ENCODE measurements at places on chromosomes 4 and X. TPM values are rescaled to one million over a fixed set of nuclear protein-coding genes. Genes with fewer than 3 reads are reported as not detected.

MAGEA6 gene
- 0.57 TPM for total RNA-seq

DNA sequence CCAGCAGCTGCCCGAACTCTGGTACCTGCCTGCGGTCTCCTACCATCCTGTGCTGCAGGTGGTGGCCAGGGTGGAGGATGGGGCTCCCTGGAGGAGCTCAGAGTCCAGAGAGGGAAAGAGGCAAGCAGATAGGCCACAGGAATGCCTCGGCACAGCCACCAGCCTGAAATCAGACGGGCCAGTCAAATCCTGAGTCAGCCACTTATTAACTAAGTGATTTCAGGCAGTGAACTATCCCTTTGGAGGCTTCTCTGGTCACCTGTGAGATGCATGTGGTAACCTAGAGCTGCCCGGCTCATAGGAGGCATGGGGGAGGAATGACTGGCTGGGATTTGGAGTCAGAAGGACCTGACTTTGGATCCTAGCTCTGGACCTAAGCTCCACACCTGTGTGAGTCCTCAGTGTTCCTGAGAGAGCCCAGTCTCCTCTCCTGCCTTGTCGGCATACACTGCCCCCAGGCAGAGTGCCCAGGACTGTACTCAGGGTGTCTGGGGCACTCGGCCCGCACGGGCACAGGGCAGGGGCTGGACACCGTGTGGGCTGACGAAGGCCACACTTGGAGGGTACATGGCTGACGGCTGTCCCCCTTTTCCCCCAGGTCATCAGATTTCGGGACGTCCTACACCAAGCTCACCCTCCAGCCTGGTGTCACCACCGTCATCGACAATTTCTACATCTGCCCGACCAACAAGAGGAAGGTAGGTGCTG, 96.4 kb upstream of the PSAPL1 start:
- H3K4me1 ChIP-seq, result no peaks in the 10 kb centered on the region
- DNase-seq, result no peak
- H3K36me3 ChIP-seq, result no peaks in the 10 kb centered on the region
- H3K27me3 ChIP-seq, result no peaks in the 10 kb centered on the region

DNA sequence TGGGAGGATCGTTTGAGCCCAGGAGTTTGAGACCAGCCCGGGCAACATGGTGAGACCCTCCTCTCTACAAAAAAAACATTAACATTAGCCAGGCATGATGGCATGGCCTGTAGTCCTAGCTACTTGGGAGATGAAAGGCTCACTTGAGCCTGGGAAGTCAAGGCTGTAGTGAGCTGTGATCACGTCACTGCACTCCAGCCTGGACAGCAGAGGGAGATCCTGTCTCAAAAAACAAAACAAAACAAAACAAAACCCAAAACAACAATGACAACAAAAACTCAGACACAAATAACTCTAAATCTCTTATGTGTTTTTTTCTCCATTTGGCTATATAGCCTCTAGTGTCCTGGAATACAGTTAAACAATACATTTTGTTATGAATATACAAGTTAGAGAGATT, 127.3 kb upstream of the STK26 start:
- H3K4me1 ChIP-seq, result no peaks in the 10 kb centered on the region
- no peak for DNase-seq
- H3K4me3 ChIP-seq, result no peak overlapping the region
- no peak overlapping the region for H3K27ac ChIP-seq
- peaks cover 5% of the 10 kb centered on the region for H3K27me3 ChIP-seq

DNA sequence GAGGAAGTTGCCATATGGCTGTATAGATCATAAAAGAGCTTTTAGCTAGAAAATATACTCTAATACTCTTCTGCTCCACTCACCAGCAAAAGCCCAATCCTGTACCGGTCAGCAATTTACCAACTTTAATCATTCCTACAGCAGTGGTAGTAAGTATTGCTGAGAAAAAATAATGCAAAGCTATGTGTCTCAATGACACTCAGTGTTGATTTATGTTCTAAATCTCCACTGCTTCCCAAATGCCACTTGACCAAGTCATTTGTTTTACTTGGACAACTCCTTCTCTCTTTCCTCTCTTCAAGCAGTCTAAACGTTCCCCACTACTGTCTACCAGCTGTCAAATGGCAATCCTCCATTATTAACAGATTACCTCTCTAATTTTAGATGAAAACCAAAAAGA, 201.8 kb upstream of the GK2 start:
- no peaks in the 10 kb centered on the region for H3K36me3 ChIP-seq
- H3K4me3 ChIP-seq, result no peak overlapping the region
- no peak overlapping the region for H3K27ac ChIP-seq
- no peaks in the 10 kb centered on the region for H3K4me1 ChIP-seq

CXXC4 gene
- 0.54 TPM for total RNA-seq

TNIP3 gene
- total RNA-seq, result not detected

VMA21 gene
- total RNA-seq, result 45.1 TPM

DNA sequence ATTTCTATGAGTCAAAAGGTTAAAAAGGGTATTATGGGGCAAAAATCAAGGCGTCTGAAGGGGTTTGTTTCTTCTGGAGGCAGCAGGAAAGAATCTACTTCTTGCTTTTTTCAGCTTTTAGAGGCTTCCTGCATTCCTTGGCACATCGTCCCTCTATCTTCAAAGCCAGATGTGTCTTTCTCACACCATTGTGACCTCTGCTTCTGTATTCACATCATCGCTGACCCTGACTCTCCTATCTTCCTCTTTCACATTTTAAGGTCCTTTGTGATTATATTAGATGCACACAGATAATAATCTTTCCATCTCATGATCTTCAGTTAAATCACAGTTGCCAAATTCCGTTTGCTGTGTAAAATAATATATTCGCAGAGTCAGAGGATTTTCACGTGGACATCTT, 112.7 kb downstream of the PPP4R3C start:
- no peaks in the 10 kb centered on the region for H3K27me3 ChIP-seq
- H3K4me3 ChIP-seq, result no peak overlapping the region
- no peak for DNase-seq
- H3K4me1 ChIP-seq, result no peaks in the 10 kb centered on the region

Measured in HCT116 (cell line).